ENCODE measurements at places on chromosomes 1 and 21.

- no peak for DNase-seq
Measured at GRCh38 chr1:160192234-160192633, 1.9 kb downstream of the CASQ1 start.

GRCh38 chr21:44552681-44553080 lies 1.4 kb upstream of the KRTAP10-2 start:
- DNase-seq: no peak

GRCh38 chr1:227424159-227424680 lies 105.9 kb upstream of the CDC42BPA start:
- no peak for DNase-seq

GRCh38 chr1:169838942-169839341 lies 44.2 kb upstream of the METTL18 start:
- DNase-seq: no peak

GRCh38 chr1:43304314-43304681 lies 3.5 kb downstream of the TIE1 start:
- DNase-seq: no peak

GRCh38 chr1:96492236-96492635 lies 229.3 kb upstream of the PTBP2 start:
- DNase-seq: no peak

DNA sequence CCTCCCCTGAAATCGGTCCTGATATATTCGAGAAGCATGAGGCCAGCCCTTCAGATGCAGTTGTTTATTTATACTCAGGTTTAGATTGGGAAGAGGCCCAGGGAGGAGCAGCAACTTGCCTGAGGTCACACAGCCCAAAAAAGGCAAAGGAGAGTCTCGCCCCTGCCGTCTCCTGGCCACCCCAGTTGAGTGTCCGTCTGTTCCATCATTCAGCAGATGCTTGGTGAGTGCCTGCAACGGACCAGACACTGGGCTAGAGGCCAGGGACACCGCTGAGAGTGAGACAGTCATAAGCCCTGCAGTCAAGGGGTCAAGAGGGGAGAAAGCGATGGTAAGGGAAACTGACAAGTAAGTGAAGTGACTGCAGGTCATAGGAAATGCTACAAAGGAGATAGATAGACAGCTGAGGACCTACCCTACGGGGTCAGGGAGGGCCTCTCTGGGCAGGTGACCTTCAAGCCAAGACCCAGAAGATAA lies 15.4 kb upstream of the SELENON start:
- DNase-seq: no peak

- no peak for DNase-seq
Measured at GRCh38 chr1:64474665-64475439, 4.9 kb downstream of the CACHD1 start.

GRCh38 chr1:191530928-191531327 lies 627.3 kb upstream of the RGS18 start:
- DNase-seq: no peak

- no peak for DNase-seq
Measured at GRCh38 chr1:77643456-77643855, 39.0 kb downstream of the ZZZ3 start.

- no peak for DNase-seq
Measured at GRCh38 chr1:219261454-219261853, 87.8 kb downstream of the LYPLAL1 start.

- DNase-seq: no peak
Measured at GRCh38 chr1:13828454-13829151, 128.6 kb downstream of the PRDM2 start.

GRCh38 chr1:85584264-85584781 lies 3.8 kb downstream of the CCN1 start:
- no peak for DNase-seq

GRCh38 chr1:151237678-151238466 lies 16.7 kb upstream of the PSMD4 start:
- DNase-seq: no peak

DNA sequence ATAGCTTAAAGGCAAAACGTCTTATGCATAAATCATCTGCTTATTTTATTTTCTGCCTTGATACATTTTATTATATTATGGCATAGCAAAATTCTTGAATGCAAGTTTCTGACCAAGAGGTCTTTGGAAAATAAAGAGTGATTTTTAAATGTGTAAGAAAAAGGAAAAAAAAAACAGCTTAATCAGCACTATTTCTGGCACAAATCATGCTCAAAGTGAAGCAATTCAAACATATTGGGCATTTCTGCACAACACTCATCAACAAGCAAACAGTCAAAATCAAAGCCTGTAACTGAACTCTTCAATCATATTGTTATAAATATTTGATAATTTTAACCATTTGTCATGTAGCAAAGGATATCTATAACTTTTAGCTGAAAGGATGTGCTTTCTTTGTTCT lies 250.9 kb downstream of the PTPRC start:
- no peak for DNase-seq

DNA sequence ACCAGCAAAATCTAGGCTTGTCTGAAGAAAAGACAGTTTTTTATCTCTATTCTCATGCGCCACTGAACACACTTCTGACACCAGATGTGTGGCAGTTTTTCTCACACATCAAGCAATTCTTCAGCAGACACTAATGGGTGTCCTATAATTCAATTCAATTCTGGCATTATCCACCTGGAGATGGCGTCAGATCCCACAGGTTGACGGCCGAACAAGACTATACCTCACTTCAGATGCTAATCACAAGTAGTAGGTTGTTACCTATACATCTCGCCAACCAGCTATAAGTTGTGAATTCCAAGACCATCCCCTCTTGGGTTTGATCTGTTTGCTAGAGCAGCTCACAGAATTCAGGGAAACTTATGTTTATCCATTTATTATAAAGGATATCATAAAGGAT lies 89.9 kb upstream of the ARTN start:
- DNase-seq: no peak

GRCh38 chr1:4028139-4028501 lies 128.0 kb upstream of the C1orf174 start:
- DNase-seq: no peak

GRCh38 chr1:244400974-244401373 lies 50.7 kb downstream of the ADSS2 start:
- DNase-seq: no peak

DNA sequence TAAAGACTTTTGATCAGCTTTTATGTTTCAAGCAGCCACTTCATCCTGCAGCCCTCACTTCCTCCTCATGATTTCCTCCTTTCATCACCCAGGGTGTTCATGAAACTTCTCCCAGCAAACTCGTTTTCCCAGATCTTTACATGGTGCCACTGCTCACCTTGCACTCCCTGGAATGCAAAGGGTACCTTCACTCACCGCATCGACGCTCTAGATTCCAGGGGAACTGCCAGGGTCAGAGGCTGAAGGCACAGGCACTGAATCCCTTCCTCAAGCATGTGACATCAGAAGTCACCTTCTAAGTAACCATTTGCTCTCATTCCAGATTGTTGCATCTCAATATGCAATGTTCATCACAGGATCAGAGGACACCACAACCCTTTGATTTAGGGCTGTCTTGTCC lies 82.8 kb downstream of the PRKAB2 start:
- no peak for DNase-seq

GRCh38 chr1:176880955-176881595 lies 283.4 kb downstream of the ASTN1 start:
- DNase-seq: no peak

All from stimulated activated naive B cell treated with anti-CD40 and anti-IgM and Interleukin-4, amounts not matched to agents 10 μg/mL and 1 μg/mL and 100 μg/mL, for 72 hours (primary cell).